ENCODE measurements at places on chromosomes 6 and 20.

GRCh38 chr6:21634582-21634981 is 41.0 kb downstream of the SOX4 start:
- DNase-seq: no peak

GRCh38 chr6:131958095-131958494 is 6.9 kb upstream of the CCN2 start:
- DNase-seq: no peak

- no peak for DNase-seq
Observed at GRCh38 chr6:32744776-32745175, 3.6 kb downstream of the HLA-DQA2 start.

DNA sequence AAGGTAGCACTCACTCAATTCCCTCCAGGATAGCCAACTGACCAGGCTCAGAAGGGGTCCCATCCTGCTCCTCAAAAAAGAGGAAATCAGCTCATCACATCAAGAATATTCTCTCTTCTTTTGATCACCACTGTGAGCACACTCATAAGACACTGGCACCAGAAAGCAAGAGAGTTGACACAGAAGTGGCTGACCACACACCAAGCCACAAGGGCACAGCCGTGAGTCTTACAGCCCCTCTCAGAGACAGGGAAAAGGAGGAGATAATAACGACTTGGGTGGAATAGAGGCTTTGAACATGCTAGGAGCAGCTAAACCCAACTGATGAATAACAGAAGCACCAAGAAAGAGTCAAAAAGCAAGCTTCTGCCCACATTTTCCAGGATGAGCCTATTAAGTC is 249.1 kb upstream of the PREP start:
- no peak for DNase-seq

DNA sequence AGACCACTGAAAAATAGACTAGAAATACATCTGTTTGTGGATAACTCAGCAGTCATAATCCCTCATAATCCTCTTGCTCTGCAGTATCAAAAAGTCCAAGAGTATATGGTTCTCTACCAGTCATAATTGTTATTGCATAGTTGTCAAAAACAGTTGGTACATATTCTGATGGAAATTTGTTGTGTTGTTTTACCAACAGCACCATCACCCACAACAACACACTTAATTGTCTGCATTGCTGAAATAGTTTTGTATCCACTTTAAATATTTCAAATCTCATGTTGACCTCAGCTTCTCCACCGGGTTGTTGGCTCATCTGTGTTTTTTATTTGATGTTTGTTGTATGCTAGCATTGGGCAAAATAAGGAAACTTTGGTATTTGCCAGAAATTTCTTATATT is 39.4 kb downstream of the ITCH start:
- no peak for DNase-seq

GRCh38 chr6:39143238-39143930 is 28.4 kb upstream of the SAYSD1 start:
- DNase-seq: no peak

- DNase-seq: no peak
Observed at GRCh38 chr6:109662192-109662591, 28.8 kb downstream of the AK9 start.

DNA sequence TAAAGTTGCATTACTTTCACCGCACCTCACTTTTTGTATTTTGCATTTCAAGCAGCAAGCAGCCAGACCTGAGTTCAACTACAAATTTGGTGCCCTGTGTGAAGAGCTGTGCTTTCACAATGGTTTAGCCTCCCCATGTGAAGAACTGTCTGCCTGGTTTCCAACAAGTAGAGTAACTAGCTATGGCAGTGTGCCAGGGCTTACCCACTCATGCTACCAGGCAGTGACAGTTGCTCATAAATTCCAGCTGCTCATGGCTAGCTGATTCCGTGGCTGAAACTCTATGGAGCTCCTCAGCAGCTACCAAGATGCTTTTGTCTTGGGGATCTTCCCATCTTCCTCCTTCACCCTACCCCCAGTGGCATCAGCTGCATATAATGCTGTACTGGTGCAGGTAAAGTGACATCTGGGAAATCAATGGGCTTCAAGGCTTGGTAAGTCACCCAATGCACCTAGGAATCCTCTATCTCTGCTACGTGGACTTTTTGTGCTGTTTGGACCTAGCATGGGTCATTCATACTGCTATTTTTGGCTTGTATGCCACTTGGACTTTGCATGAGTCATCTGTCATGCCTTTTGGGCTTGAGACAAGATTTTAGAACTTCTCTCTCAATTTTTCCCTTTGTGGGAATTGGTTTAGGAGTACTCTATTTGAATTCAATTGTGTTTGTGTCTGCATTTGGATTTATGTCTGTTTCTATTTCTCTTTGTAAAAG is 176.5 kb upstream of the GJE1 start:
- DNase-seq: no peak

GRCh38 chr20:41738604-41739206 is 120.5 kb upstream of the CHD6 start:
- DNase-seq: no peak

GRCh38 chr6:168895102-168895812 is 358.4 kb downstream of the THBS2 start:
- peak; percentile 76 for DNase-seq

DNA sequence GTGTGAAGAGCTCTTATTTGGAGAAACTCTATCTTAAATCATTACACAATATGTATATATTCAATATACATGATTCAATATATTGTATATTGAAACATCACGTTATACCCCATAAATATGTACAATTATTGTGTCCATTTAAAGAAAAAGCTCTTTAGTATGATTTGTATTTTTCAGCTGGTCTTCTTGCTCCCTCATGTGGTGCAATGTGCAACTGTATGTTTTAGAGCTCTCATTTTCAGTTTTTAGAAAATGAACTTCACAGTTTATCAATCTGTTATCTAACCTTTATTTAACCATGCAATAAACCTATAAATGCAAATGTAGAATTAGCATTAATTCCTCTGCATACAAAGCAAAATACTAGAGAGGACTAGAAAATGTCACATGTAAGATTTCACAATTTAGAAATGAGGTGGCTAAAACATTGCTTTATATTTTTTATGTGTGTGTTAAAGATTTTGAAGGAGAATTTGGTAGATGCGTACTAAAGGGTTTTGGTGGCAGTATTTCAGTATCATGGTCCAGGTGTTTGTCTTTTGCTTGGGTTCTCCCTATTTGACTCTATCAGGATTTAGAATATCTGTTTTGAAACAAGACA is 167.1 kb downstream of the PHF3 start:
- no peak for DNase-seq

DNA sequence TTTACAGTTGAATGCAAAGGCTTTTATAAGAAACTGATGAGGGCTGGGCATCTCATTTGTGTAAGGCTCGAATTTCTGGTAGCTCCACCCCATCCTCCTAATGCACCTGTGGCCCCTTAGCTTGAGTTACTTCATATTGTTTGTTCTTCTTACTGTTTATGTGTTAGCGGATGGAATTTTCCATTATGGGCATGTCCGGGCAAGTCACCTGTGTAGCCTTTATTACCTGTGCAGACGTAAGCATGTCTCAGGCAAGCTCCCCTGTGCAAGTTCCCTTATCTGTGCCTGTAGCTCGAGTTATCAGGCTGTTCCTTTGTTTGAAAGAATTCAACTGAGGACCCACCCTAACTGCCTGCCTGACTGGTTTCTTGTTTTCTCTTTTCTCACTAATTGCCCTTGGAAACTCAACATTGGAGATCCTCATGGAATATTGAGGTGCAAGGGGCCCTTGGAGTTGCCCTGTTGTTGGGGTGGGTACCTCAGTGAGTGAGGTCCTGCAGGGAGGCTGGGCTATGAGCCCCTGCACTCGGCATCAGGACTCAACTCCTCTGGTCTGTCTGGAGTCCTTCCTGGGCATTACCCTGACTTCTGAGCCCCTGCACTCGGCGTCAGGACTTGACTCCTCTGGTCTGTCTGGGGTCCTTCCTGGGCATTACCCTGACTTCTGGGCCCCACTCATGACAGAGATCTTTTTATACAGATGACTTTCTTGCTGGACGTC is 207.9 kb upstream of the SULF2 start:
- no peak for DNase-seq

DNA sequence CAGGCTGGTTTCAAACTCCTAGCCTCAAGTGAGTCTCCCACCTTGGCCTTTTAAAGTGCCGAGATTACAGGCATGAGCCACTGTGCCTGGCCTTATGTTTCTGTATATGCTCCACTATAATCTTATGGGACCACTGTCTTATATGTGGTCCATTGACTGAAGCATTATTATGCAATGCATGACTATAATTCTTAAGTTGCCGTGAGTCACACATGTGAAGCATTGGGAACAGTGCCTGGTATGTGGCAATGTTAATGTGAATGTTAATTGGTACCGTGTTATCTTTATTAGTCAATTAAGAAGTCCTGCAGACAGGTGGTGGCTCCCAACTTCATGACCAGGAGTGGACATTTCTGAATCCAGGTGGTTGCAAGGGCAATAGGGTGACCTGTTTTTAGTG is 14.7 kb upstream of the ASXL1 start:
- no peak for DNase-seq

GRCh38 chr6:26044140-26045064 is 42.8 kb upstream of the HFE start:
- DNase-seq: no peak

GRCh38 chr6:109236115-109237076 is 141.1 kb downstream of the CEP57L1 start:
- DNase-seq: no peak

DNA sequence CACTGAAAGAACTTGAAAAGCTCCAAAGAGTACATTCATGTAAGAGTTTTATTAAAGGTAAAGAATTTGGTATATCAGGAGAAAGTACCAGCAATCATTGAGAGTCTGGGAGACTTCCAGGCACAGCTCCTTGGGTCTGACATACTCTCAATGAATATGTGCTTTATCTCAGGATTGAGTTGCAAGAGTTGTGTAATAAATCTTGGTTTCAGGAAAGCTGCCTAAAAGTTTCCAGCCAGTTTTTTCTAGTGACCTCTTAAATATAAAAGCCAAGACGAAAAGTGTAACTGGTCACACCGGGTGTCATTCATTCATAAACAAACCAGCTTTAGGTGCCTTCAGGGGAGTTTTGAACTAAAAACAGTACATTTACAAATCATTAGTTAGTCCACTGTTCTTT is 21.6 kb upstream of the GJA1 start:
- DNase-seq: no peak

- peak; percentile 40 for DNase-seq
Observed at GRCh38 chr6:141252828-141253608, 879.7 kb upstream of the GJE1 start.

GRCh38 chr6:163282672-163283071 is 131.8 kb upstream of the QKI start:
- no peak for DNase-seq

GRCh38 chr6:107604549-107604948 is 114.6 kb downstream of the SOBP start:
- DNase-seq: no peak

- no peak for DNase-seq
Observed at GRCh38 chr20:48769069-48769983, 58.5 kb downstream of the PREX1 start.

- DNase-seq: no peak
Observed at GRCh38 chr6:113854531-113855499, 2.3 kb upstream of the MARCKS start.

DNA sequence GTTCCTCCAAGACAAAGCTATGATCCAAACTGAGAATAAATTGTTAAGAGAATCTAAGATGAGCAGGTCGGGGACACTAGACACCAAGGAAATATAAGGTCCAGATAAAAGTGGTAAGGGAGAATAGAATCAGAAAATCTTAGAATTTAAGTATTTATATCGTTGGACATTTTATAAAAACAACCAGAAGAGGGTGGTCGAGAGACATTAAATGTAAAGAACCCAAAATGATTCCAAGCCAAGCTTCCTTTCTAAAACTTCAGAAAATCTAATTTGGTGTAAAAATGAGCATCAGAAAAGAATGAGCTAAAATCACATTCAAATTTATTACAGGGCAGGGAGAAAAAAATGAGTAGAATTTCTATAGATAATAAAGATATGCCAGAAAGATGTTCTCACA is 97.8 kb upstream of the OGFRL1 start:
- DNase-seq: no peak

DNA sequence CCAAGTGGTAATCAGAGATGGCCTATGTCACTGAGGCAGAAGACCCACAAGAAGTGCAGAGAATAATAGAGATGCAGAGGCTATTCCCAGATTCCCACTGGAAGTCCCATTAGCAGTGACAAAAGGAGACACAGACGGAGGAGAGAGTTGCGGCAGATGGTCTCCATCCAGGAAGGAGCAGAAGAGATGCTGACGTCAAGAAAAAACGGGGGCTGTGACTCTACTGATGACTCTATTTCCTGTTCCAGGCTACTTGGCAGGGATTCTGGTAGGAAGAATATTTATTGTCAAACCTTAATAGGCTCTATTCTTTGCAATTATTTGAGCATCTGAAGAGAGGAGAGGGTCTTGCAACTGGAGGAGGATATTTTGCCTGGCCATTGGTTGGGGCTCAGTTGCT is 246.0 kb upstream of the ECI2 start:
- DNase-seq: no peak

- no peak for DNase-seq
Observed at GRCh38 chr20:59984541-59984940, 26.3 kb downstream of the CDH26 start.

GRCh38 chr6:93087606-93088005 is 331.8 kb downstream of the EPHA7 start:
- no peak for DNase-seq

DNA sequence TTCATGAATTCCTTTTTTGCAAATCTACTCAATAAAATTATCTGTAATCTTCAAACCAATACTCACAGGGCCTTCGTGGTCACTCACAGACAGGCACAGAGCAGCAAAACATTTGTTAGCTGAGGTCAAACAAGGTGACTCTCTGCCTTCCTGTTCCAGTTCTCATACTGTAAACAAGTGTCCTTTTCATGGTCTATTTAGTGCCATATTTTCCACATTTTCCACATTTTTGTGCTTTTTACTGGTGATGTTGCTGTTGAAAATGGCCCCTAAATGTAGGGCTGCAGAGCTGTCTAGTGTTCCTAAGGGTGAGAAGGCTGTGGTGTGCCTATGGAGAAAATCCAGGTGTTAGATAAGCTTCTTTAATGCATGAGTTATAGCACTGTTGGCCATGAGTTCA is 133.1 kb upstream of the COL21A1 start:
- DNase-seq: no peak

- no peak for DNase-seq
Observed at GRCh38 chr20:7520361-7520760, 419.9 kb downstream of the HAO1 start.

Data from LNCaP clone FGC (cell line).